ENCODE measurements at places on chromosomes 2 and 18.

DNA sequence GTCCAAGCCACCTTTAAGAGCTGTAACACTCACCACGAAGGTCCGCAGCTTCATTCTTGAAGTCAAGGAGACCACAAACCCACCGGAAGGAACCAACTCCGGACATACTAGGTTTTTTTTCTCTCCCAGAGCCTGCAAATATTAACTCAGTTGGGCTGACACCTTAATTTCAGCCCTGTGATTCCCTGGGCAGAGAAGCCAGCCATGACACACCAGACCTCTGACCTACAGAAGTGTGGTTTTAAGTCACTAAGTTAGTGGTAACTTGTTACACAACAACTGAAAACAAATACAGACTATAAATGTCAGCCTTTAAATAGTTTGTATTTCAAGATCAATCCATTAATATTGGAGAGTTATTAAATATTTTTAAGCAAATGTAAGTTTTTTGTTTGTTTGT lies 855.1 kb downstream of the TMEM182 start:
- DNase-seq = no peak

- DNase-seq = no peak
These were observed 9.0 kb downstream of the ENOSF1 start for GRCh38 chr18:703213-703967.

DNA sequence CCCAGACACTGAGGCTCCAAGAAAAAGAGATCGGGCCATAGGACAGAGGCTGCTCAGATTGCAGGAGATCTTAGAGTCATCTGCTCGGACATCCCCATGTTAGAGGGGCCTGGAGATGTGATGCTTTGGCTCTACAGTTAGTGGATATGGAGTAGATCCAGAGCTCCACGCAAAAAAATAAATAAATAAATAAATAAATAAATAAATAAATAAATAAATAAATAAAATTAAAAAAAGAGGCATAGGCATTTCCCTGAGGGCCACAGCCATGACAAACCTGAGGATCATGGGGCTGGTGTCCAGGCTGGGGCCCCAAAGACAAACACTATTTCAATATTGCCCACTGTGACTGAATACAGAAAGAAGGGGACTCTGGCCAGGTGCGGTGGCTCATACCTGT lies 85.5 kb downstream of the PLB1 start:
- no peak for DNase-seq

DNA sequence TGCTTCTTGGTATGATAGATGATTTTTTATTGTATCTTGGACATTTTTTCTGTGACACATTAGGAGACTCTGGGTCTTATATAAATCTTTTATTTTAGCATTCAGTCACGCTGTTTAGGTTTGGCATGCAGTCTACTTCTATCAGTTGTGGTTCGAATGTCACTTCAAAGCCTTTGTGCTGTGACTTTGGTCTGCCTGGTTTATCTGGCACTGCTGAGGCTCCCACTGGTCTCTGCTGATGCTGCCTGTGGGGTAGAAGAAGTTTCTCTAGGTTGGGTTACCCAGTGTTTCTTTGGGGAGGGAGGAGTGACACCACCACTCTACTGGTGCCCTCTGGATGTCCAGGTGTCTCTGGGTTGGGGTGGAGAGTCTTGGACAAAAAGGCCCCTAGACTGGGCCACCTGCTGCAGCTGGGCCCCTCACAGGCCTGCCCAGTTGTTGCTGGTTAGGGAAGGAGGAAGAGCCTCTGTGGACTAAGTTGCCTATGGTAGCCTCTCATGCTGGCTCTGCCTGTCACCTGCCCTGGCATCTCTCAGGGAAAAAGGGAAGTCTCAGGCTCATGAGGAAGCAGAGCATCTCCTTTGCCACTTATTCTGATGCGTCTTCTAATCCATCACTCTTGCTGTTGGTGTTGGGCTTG lies 115.4 kb upstream of the HS6ST1 start:
- DNase-seq = no peak

DNA sequence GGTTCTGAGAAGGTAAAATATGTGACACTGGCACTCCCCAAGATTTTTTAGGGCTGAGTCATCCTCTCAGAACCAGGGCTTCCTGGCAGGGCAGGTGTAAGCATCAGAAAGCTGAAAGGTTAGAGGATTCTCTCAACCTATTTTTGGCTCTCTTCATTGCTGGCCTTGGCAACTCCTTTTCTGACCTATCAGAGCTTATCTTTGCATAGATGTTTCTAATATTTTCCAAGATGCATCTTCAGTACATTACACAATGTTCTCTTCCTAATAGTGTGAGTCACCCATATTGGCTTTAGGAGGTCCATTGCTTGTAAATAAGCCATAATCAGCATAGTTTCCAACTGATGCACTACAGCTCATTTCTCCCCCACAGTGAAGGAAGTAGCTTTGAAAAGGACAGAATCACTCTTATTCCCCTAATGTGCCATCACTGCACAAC lies 2008.4 kb upstream of the PIK3C3 start:
- no peak for DNase-seq

GRCh38 chr2:191013932-191014652 lies at the start of gene STAT1:
Gene STAT1, minus strand, starts transcription at chr2:191014171. Its CDS starts 4,168 bp downstream, at chr2:191010003.
- peak; percentile 98 for DNase-seq

GRCh38 chr2:37982147-37982582 lies 57.1 kb downstream of the RMDN2 start:
- DNase-seq = peak; percentile 63

DNA sequence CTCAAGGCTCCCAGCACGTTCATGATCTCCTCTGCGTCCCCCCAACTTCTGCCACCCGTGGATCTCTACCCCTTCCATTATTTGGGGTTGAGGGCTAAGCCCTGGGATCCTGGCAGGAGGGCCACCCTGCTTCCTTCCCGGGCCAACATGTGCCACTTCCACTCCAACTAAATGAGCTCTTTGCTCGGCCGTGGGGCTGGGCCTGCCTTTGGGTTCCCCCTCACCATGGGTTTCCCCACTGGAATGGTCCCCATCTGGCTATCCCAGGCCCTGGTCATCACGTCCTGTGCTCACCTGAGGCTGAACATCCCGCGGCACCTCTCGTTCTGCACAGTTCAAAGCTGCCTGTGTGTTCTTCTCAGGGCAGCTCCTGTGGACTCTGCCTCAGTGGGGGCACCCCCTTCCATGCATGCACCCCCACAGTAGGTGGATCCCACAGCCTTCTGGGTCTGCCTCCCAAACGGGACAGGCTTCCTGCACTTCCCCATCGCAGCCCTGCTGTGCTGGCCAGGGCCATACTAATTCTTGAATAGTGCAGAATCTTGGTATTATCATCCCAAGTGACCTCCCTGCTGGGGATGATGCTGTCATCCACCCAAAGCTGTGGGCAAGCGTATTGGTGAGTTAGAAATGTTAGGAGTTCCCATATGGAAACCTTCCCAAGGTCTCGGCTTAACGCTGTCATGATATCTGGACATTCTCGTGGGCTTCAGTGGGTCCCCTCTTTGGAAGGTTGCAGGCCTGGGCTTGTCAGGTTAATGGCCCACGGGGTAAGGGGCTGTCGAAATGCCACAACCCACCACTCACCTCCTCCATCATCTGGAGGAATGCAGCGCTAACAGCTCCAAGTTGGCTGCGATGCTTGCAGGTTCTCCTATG lies 150.5 kb upstream of the TWIST2 start:
- no peak for DNase-seq

DNA sequence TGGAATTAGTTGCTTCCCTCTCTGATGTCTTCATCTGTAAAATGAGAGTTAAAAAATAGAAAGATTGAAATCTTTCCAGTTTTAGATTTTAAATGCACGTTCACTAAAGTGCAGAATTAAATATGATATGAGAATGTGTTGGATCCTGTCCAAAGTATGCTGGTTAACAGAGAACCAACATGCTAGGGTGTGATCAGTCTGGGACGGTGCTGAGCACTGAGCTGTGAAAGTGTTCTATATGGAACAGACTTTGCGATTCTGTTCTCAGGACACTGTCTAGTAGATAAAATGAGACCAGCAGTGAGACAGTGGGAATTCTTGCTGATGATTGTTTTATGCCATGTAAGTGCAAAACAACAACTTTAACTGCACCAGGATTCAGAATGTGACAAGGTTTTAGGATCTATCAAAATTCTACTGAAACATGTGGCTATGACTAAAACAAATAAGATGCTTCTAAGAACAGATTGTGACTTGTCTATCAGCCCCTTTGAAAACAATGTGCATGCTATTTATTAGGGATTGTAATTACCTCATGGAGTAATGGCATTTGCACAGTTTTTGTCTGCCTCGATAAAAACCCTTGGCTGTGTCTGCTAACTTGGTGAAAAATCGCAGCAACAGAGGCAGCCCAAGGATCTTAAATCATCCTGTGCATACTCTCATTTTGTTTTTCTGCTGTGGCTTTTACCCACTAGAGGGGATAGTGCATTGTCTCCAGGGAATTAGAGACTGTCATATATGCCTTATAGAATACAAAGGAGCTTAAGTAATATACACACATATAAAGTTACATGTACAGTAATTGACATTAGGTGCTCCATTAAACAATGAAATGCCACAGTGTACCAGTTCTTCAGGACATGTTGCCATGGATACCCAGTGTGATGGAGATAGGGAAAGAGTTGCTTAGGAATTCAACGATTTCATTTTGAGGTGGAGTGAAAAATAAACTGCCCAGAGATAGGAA lies 55.1 kb downstream of the MAP3K20 start:
- DNase-seq = peak; percentile 51

GRCh38 chr2:25981596-25982272 lies 563 bp downstream of the KIF3C start:
- no peak for DNase-seq

DNA sequence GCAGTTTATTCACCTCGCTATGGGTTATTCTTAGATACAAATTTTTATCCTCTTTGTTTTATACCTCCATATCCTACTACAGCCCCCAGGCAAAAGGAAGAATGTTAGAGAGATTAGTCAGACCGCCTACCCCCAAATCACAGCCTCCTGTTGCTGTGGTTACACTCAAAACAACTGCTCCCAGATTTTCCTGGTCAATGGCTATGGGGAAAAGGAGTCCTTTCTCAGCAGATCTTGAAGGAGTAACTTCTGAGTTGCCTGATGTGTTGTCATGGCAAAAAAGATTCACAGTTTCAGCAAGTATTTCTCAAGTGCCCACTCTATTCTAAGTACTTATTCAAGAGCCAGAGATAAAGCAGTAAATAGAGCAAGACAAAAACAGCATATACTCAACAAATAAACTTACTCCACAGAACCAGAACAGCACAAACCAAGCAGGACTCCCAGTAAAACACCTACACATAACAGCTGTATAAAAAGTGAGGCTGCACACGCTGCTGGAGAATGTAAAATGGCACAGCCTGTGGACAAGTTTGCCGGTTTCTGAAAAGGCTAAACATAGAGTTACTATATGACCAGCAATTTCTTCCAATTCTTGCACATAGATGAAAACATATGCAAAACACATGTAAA lies 104.8 kb downstream of the NOL10 start:
- DNase-seq = no peak

DNA sequence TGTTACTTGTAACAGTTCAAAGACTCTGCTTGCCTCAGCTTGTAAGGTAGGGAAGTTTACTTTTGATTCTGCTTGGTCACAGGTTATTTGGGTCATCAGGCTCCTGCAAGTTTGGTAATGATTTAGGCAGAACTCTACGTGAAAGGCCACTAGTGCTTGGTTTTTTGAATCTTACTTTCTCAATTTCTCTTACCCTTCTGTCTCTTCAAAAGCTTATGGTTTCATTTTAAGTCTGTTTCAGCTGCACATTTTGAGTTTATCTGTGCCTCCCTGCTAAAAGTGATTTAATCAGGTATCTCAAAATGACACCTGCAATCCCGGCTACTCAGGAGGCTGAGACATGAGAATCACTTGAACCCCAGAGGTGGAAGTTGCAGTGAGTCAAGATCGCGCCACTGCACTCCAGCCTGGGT lies 26.3 kb upstream of the MOCOS start:
- DNase-seq = no peak

GRCh38 chr18:51168960-51169662 lies 28.4 kb downstream of the MEX3C start:
- no peak for DNase-seq

DNA sequence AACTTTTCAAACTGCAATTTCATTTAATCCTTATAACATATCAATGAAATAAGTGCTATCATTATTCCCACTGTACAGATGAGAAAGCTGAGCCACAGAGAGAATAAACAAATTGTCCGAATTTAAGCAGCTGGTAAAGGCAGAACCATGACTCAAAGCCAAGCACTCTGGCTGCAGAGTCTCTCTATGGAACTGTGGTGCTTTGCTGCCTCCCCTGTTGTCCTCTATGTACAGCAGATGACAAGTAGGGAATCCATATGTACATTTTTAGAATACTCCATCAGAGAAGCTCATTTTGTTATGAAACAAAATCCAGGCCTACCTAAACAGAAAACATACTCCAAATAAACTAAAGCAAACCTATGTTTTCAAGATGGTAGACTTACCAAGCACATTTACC lies 45.1 kb downstream of the FARSB start:
- DNase-seq = no peak

GRCh38 chr18:1976484-1976883 lies 594.8 kb downstream of the METTL4 start:
- DNase-seq = no peak

DNA sequence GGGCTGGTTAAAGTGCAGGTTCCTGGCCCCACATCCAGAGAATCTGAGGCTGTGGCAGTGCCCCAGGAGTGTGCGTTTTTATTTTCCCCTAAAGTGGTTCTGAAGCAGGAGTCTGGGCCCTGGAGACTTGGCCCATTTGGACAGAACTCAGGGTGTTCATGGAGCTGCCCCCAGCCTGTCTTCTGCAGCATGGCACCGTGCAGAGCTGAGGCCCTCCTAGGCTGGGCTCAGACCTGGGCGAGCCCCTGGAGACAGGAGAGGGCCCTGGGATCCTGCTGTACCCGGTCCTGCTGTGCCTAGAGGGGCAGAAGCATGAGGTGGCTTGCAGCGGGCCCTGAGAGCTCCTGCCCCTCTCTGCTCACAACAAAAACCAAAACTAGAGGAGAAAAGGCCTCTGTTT lies 58.8 kb upstream of the B3GNT7 start:
- no peak for DNase-seq

DNA sequence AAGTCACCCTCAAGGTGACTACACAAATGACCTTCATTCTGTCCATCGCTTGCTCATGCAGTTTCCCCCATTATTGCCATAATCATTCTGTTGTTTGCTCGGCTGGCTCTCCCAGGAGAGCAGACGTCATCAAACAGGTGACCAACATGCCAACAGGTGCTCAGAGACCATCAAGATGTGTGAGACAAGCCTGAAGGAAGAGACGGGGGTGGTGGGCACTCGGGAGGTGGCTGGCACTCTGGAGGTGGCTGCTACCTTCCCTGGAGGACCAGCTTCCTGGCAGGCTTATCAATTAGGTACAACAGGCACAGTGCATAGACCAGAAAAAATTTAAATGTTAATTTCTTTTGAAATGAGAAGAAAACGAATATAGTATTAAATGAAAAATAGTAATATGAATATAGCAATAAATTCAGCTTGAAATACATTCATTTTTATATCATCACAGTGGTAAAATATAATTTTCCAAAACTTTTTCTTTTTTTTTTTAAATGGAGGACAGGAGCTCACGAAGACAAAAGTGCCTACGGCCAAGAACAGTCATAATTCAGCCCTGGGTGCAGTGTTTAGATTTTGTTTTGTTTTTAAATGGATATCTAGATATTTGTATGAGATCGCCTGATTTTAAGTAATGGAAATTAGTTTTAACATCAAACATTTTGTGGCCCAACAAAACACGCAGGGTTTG lies 16.9 kb upstream of the HAAO start:
- peak; percentile 20 for DNase-seq

Measured in NCI-H2227 treated with DMSO at 0.1 percent for 48 hours (cell line).